SW480 (cell line): ENCODE measurements at places on chromosomes 7 and 10.

DNA sequence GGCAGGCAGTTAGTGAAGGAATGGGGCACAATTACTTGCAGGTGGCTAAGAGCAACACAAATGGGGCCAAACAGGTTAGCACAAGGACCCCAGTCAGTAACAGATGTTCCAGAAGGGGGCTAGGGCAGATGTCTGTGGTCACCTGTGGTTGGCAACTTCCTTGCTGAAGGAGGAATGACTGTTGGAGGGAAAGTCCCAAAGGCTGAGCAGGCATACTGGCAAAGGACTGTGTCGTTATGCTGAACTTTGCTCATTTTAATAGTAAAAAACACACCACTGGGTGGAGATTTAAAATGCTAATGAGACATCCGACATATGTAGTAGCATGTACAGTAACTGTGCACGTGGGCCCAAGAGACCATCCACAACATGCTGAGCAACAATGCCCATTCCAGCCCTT is 511.6 kb downstream of the CALN1 start:
- DNase-seq: no peak

GRCh38 chr10:124152139-124153022 is 59.0 kb upstream of the CHST15 start:
- DNase-seq: peak; percentile 89

GRCh38 chr7:129569811-129570215 is 41.7 kb upstream of the NRF1 start:
- peak; percentile 85 for DNase-seq

GRCh38 chr10:7260412-7260900 is 150.4 kb downstream of the SFMBT2 start:
- peak; percentile 38 for DNase-seq

DNA sequence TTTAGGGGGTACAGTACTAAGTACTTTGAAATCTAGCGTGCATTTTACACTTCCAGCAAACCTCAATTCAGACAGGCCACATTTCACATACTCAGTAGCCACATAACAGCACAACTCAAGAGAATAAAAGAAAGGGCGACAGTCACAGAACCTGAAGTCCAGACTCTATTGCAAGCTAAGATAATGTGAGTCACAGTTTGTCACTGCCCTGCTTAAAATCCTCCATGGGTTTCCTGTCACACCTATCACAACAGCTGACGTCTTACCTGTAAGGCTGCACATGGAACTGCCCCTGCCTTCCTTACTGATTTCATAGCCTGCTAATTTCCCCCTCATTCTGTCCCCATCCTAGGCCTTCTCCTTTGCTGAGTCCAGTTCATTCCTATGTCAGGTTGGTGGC is 16.1 kb upstream of the CDK14 start:
- DNase-seq: peak; percentile 77

- no peak for DNase-seq
Measured at GRCh38 chr10:104046651-104047050, 39.0 kb downstream of the COL17A1 start.

DNA sequence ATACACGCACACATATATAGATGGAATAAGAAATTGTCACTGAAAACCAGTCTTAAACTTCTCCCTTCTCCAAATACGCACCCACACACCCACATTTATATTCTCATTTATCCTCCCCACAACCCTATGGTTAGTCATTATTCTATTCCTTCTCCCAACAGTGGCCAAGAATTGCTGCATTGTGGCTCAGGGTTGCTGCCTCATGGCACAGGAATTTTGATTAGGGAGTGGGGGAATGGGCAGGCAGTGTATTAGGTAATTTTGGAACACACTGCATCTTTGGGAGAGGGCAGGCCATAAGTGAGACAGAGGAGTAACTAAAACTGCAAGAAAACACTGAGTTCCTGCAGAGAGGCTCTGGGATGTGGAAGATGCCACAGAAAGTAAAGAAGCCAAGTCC is 35.7 kb downstream of the NAPEPLD start:
- peak; percentile 76 for DNase-seq

GRCh38 chr7:50587737-50588136 is 22.5 kb upstream of the DDC start:
- DNase-seq: no peak

- DNase-seq: no peak
Measured at GRCh38 chr7:103025341-103025740, 49.3 kb downstream of the FBXL13 start.

GRCh38 chr10:114874827-114875411 is 53.3 kb downstream of the FHIP2A start:
- DNase-seq: no peak

DNA sequence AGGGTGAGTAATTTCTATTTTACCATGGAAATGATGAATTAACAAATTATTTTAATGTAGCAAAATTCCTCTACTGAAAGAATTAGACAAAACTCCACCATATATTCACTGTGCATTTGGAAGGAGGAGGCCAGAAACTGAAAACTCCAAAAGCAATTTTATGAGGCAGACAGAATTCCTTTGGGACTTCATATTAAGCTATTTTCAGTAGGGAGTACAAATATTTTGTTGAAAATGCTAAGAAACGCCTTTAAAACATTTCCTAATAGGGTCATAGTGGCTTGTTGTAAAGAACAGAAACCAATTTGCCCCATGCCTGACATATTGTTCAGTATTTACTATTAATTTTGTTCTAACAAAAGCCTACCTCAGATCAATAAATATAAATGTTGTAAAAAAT is 117.8 kb downstream of the TES start:
- no peak for DNase-seq

- no peak for DNase-seq
Measured at GRCh38 chr7:7434329-7434728, 101.3 kb downstream of the COL28A1 start.

- no peak for DNase-seq
Measured at GRCh38 chr7:148505645-148506375, 84.8 kb upstream of the C7orf33 start.

GRCh38 chr10:47288236-47288635 is 11.8 kb upstream of the GDF10 start:
- no peak for DNase-seq

DNA sequence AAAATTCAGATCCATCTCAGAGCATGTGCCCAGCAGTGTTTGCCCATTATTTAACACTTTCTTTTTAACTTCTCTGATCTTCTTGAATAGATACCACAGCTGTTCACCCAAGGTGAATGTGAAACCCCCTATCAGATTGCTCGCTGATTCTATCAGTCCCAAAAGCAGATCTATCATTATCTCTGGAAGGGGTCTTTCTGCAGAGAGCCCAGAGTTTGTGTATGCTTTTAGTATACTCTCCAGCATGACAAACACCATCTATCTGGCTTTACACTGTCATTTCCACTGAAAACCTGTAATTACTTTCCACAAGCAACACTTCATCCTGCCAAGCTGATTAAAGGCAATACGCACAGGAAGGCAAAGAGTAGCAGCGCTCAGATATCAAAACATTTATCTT is 168.2 kb downstream of the CACNA2D1 start:
- no peak for DNase-seq

DNA sequence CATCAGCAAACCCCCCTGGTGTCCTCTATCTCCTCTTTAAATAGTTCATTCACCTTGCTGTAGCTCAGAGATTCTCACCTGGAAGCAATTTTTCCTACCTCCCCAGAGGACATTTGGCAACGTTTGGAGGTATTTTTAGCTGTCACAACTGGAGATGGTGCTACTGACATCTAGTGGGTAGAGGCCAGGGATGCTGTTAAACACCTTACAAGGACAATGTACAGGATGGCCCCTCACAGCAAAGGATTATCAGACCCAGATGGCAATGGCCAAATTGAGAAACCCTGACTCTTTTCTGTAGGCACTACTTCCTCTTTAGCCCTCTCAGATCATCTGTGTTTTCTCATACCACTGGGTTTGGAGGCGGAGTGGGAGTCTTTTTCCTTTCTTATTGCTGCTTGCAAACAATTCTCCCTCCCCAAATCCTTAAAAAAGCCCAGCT is 13.2 kb upstream of the TRA2A start:
- DNase-seq: peak; percentile 86

GRCh38 chr10:73788864-73789658 is 3.7 kb downstream of the ZSWIM8 start:
- no peak for DNase-seq

GRCh38 chr7:1753564-1753867 is 83.4 kb downstream of the ELFN1 start:
- DNase-seq: no peak

DNA sequence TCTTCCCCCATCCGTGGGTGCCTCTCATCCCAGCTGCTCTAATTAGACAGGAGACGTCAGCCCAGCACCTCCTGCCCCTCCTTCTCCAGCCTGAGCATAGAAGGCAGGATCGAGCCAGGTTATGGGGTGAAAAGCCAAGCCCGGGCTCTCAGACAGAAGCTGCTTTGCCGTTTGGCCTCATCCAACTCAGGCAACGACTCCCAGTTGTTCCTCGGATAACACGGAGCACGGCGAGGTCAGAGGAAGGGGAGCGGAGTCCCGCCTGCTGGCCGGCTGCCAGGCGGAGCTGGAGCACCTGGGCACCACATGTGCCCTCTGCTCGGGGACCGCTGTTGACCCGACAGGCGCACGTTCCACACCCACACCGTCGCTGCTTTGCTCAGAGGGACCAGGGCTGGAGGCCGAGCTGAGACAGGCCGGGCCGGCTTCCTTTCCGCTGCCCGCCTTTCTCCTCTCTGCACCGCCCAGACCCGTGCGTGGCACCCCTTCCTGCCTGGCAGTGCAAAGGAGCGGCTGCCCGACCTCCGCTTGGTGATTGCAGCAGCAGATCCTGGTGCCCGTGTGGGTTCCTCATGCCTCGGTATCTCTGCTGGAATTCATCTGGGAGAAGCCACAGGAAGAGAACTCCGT is 21.6 kb upstream of the UNCX start:
- DNase-seq: no peak

GRCh38 chr7:130096243-130096827 is 26.0 kb downstream of the KLHDC10 start:
- DNase-seq: no peak

DNA sequence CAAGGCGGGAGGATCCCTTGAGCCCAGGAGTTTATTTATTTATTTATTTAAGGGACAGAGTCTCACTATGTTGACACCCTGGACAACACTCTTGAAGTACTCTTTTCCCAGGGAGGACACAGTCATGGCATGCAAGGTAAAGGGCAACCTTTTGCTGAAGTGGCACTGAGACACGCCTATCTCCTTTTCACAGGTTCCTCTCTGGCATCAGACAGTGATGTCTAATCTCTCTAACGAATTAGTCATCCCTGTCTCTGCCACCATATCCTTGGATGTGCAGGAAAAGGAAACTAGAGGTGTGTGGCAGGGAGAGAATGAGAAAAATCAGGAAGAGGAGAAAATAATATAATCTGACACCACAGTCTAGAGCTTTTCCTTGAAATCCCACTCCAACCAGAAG is 19.5 kb downstream of the CPVL start:
- no peak for DNase-seq

DNA sequence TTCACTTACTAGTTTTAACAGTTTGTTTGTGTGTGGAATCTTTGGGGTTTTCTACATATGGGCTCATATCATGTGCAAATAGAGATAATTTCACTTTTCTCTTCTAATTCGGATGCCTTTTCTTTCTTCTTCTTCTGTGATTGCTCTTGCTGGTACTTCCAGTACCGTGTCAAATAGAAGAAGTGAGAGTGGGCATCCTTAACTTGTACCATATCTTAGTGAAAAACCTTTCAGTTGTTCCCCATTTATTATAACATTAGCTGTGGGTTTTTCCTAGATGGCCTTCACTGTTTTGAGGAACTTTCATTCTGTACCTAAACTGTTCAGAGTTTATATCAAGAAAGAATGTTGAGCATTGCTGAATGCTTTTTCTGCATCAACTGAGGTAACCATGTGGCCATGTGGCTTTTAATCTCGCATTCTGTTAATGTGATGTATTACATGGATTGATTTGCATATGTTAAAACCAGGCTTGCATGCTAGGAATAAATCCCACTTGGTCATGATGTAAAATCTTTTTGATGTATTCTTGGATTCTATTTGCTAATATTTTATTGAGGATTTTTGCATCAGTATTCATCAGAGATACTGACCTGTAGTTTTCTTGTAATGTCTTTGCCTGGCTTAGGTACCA is 78.7 kb downstream of the FAM107B start:
- no peak for DNase-seq

- DNase-seq: no peak
Measured at GRCh38 chr10:23337616-23338015, 7.0 kb downstream of the C10orf67 start.

GRCh38 chr7:73504017-73504416 is 18.1 kb downstream of the BAZ1B start:
- DNase-seq: no peak

DNA sequence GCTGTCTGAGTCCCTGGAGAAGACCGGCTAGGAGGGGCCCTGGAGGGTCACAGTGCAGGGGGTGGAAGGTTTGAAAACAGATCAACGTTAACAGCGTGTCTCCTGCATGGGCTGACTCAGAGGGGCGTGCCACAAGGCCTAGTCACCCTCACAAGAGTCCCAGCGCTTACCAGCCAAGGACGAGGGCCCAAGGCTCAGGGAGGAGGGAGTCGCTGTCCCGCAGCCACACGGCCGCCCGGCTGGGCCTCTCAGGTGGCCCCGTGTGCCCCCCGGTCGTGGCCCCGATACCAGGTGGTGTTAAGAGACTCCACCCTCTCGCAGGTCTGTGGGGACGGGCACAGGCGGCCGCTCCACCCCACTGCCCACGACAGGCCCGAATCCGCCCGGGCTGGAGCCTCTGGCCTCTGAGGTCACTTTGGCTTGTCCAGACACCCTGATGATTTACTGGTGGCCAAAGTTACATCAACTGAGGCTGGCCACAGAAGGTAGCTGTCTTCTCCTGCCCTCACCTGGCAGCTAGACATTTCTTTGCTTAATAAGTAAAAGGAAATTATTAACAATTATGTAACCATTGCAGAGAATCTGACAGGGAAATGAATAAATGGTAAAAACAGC is 34.0 kb downstream of the FAM20C start:
- no peak for DNase-seq

- DNase-seq: peak; percentile 27
Measured at GRCh38 chr7:47337531-47337930, 244.4 kb downstream of the TNS3 start.

GRCh38 chr7:150363370-150363769 is 5.3 kb upstream of the REPIN1 start:
- DNase-seq: no peak

DNA sequence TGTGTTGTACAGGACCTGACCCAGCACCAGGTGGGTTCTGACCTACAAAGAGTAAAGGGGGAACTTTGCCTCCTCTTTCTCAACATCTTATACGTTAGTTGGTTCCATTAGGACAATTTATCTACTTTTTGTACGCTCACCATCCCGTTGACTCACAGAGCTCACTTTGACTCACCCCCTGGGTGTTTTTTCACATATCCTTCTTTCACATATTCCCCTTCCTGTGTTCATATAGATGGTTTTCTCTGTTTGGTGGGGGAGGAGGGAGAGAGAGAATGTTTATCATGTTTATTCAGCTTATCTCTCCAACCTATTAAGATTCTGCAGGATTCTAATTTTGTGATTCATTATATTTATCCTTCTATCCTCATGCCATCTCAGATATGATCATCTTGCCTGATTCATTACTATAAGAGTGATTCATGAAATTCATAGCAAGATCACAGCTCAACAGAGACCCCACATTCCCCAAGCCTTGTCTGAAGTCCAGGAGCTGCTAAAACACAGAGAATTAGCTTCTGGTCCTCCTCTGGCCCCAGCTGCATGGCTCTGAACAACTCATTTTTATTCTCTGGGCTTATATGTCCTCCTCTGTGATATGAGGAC is 37.2 kb downstream of the PRSS2 start:
- peak; percentile 88 for DNase-seq
